ENCODE measurements at places on chromosomes 3 and 15. TPM values are rescaled to one million over a fixed set of nuclear protein-coding genes. Genes with fewer than 3 reads are reported as not detected.

DNA sequence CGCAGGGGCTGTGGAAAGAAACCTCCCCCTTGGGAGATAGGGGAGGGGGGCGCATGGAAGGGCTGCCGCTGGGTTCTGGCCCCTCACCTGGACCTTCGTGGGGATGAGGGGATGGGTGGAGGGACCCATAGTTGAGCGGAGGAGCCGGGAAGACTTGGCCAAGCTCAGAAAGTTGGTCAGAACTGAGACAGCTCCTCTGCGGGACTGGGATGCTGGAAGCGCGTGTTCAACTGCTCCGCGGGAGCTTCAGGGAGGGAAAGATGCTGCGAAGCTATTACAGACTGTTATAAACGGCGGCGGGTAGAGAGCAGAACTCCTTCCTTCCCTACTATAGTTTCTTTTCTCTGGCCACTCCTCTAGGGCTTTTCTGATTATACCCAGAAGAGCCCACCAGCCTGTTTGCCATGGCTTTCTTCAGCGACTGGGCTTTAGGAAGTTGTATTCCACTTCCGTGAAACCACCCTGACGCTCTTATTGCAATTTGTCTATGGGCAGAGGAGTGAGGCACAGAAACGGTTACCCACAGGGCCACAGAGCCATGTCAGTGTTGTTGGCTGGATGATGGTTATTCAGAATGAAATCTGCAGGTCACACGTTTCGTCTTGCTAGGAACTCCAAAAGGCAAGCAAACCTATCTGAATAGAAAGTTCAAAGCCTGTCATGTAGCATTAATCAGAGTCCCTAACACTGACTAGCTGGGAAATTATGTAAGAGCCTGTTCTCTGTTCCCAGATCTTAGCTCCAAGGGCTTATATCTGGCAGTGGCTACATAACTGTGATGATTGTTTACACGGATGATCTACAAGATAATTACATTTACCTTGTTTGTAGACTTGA is 1.1 kb downstream of the SYNPR start:
- DNase-seq: no peak
- H3K4me3 ChIP-seq: no peak overlapping the region
- no peaks in the 10 kb centered on the region for H3K36me3 ChIP-seq
- H3K4me1 ChIP-seq: peaks cover 20% of the 10 kb centered on the region
- H3K27me3 ChIP-seq: peaks cover 16% of the 10 kb centered on the region
- no peak overlapping the region for H3K27ac ChIP-seq

Gene OXTR
- total RNA-seq: not detected

DNA sequence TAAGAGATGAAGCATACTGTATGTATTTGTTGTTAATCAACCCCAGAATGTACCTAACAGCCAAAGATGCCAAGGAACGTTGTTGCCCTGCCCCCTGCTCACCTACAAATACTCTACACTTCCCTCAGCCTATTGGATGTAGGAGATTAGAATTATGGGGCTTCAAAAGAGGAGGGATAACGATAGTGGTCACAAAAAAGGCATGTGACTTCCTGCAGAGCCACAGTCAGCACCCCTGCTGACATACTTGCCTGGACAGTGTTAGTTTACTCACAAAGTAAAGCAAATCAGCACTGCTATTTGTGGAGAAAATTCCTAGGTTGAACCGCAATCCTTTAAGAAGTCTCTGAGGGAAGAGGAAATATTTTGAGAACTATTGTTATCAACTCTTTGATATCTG is 37.9 kb downstream of the PARP15 start:
- no peak for DNase-seq
- H3K36me3 ChIP-seq: no peaks in the 10 kb centered on the region
- no peaks in the 10 kb centered on the region for H3K27me3 ChIP-seq
- H3K4me3 ChIP-seq: no peak overlapping the region
- no peak overlapping the region for H3K27ac ChIP-seq

Gene THAP10
- total RNA-seq: 1.3 TPM

Data from body of pancreas (tissue), 4 donors.